Forelimb muscle (tissue), 1 donor: ENCODE measurements at places on chromosomes 12 and 14.

DNA sequence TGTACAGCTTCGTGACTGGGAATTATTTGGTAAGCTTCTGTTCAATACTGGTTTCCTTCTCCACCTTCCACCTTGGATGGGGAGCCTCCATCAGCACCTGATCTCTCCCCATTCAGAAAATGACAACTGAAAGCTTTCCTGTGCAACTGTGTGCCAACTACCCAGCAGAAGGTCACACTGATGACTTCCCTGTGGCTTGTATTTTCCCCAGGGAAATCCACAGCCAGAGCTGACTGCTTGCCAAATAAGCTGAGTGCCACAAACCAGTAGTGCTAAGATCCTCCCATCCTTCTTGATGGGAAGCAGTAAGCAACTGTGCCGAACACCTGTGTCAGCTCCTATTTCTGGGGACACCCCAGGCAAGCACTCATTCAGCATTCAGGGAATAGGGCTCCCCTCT is 257.2 kb upstream of the SOX5 start:
- no peak for DNase-seq

DNA sequence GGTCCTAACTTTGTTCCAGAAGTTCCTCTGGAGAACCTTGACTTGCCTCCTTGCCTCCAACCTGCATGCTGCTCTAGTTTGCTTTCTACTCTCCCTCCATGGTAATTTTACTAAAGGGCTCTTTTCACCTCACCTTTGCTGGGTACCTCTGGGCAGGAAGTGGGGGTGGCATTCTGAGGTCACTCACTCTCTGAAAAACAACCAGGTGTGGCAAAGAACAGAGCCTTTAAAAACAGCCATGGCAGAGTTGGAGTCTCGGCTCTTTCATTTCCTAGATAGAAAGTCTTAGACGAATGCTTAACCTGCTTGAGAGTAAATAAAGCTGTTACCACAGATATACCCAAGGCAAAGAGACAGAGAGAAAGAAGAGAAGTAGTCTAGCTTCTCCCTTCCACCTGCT is 827.9 kb downstream of the BCL11B start:
- DNase-seq, result no peak

DNA sequence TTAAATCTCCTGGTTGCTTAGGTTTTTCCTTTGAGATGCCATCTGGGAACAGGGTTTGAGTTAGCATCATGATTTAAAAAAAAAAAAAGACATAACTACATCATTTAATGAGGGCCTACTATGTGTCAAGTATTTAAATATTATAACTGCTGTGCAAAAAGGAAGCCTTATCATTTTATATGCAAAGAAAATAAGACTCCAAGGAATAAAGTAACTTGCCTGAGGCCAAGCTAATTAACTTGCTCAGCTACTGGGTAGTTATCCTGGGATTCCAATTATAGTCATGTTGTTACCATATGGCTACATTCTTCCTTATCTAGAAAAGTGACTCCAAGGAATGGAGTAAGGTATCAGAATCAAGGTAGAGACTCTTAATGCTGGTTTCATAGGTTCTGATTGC is 123.5 kb downstream of the SLC41A2 start:
- DNase-seq, result no peak

DNA sequence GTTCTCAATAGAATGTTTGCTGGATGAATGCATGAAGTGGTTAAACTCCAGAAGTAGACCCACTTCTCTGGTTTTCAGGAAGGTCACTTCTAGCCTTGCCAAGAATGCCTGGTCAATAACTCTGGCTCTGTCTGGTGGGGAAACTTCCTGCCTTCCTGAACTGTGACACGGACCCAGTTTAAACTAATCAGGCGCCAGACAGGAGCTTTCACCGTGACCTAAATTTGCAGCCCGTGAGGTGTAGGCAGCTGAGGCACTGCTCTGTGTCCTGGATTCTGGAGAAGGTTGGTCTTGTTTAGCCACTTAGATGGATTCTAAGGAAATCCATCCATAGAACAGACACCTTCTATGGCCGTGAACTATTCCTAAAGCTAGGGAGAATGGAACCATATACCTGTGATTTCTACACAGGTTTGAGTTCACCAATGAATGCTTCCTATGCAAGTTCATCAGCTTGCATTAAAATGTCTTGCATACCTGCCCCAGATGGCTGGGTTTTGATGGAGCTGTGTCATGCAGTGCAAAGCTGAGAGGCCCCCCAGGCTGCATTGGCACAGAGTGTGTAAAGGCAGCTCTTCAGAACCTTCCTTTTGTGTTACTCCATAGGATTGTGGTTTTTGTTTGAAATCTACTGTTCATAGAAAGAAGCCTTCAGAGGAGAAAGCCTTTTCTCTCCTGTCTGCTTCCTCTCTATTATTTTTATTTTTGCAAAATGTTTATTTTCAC is 4.4 kb downstream of the CHST11 start:
- DNase-seq, result no peak

- DNase-seq, result no peak
Measured at GRCh38 chr12:64895526-64895925, 71.1 kb downstream of the TBC1D30 start.

GRCh38 chr12:65450625-65451024 is 172.1 kb downstream of the MSRB3 start:
- DNase-seq, result no peak

- no peak for DNase-seq
Measured at GRCh38 chr14:72752034-72752412, 141.9 kb downstream of the DPF3 start.

GRCh38 chr12:109949089-109949488 is 47.1 kb downstream of the GIT2 start:
- DNase-seq, result no peak

DNA sequence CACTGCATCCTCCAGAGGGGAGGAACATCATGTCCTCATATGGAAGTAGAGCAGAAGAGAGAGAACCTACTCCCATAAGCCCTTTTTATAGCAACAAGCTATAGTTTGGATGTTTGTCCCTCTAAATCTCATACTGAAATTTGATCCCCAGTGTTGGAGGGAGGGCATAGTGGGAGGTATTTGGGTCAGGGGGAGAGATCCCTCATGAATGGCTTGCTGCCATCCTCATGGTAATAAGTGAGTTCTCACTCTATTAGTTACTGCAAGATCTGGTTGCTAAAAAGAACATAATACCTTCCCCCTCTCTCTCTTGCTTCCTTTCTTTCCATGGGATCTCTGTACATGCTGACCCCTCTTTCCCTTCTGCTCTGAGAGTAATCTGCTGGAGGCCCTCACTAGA is 93.9 kb downstream of the RPAP3 start:
- no peak for DNase-seq

GRCh38 chr14:102601378-102601925 is 9.0 kb downstream of the RCOR1 start:
- DNase-seq, result no peak

GRCh38 chr14:101465795-101466448 is 95.4 kb upstream of the DIO3 start:
- no peak for DNase-seq
